ENCODE measurements at places on chromosomes 11 and 22.
A peak's percentile ranks its signal among the peaks of the same experiment; 100 is the strongest.

GRCh38 chr22:42581762-42582716 lies 28.3 kb downstream of the SERHL2 start:
- DNase-seq = peak; percentile 91

DNA sequence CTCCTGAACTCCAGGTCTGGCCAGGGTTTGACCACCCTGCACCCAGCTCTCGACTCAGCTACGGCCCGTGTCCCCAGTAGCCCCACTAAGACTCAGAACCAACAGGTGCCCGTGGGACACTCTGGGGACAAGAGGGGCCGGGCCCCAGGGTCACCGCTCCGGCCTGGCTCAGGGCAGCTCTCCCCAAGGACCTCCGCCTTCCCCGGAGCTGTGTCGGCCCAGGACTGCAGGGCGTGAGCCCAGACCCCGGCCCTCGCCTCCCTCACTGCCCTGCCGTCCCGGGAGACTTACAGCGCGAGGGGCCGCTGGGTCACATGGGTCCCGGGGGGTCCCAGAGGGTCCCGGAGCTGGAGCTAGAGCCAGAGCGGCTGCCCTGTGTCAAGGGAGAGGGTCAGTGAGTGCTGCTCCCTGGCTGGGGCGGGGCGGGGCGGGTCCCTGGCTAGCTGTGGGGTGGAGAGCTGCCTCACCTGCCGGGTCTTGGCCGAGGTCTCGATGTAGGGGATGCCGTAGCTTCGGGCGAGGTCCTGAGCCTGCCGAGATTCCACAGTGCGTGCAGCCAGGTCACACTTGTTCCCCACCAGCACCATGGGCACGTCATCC lies 2.3 kb downstream of the HRAS start:
- peak; percentile 56 for DNase-seq

GRCh38 chr11:67542971-67543370 lies 19.7 kb upstream of the CABP2 start:
- no peak for DNase-seq

DNA sequence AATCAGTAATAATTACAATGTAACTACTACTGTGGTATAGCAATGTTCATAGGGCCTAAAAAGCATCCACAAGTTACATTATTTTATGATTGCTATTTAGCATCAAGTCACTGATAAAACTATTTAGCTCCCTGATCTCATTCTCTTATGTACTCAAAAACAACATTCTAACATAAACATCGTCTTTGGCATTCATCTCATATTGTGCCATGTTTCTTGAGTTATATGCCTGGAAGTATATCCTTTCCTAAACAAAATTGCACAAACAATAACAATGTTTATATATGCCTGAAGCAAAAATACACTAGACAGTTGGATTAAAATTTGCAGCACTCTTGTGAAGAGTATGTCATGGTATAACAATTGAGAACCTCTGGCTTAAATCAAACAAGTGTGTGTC lies 34.1 kb downstream of the HORMAD2 start:
- no peak for DNase-seq

GRCh38 chr11:110929129-110929528 lies 216.9 kb upstream of the ARHGAP20 start:
- DNase-seq = no peak

DNA sequence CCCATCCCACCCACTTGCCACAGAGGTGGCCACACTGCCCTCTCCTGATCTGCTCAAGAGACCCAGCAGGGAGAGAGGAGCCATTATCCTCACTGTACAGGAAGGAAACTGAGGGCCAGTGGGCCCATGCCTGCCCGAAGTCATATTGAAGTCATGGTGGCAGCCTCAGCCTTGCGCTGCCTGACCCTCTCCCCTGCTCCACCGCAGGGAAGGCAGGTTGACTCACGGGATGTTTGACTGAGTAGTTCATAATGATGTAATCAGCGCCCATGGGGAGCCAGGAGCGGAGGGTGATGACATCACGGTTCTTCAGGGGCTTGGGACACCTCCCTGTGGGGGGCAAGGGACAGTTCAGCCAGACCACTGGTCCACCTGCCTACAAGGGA lies 6.1 kb upstream of the ARAP1 start:
- DNase-seq = peak; percentile 46

- no peak for DNase-seq
Measured at GRCh38 chr11:92765082-92765840, 204.2 kb upstream of the MTNR1B start.

GRCh38 chr11:112637076-112637475 lies 324.1 kb upstream of the NCAM1 start:
- no peak for DNase-seq

DNA sequence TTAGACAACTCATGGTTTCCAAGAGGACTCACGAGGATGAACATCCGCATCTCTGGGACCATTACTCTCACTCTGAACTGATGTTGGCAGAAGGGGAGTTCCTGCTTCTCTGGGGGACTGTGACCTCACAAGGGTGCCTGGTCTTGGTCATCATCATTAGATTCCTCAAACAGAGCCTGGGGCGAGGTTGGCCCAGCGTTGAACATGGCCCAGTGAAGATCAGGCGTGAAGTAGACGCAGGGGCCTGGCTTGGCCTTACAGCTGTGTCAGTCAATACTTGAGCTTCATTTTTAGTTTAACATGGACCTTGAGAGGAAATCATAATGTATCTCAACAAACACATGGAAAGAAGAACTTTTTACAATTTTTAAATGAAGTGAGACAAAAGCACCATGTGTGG lies 617.1 kb downstream of the BRD1 start:
- peak; percentile 0 for DNase-seq

GRCh38 chr22:50233223-50233622 lies 11.6 kb downstream of the TUBGCP6 start:
- peak; percentile 71 for DNase-seq

DNA sequence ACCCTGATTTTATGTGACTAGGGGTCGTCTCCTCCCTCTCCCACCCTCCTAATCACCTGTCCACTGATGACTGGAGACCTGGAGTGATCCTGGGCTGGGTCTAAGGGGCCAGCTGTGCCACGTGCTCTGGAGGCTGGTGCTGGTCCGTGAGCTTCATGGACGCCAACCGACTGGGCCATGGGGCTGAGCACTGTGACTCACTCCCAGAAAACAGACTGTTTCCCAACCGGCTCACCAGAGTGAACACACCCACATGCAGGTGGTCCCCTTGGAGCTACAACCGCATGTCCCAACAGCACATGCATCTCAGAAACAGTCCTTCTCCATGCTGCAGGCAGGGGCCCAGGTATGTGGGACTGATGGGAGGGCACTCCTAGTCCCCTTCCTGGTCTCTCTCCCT lies 14.0 kb upstream of the LMO1 start:
- DNase-seq = peak; percentile 25

GRCh38 chr22:35835267-35835997 lies 117.8 kb downstream of the APOL5 start:
- DNase-seq = no peak

GRCh38 chr11:43833657-43834073 lies 47.0 kb upstream of the ALKBH3 start:
- DNase-seq = peak; percentile 26

DNA sequence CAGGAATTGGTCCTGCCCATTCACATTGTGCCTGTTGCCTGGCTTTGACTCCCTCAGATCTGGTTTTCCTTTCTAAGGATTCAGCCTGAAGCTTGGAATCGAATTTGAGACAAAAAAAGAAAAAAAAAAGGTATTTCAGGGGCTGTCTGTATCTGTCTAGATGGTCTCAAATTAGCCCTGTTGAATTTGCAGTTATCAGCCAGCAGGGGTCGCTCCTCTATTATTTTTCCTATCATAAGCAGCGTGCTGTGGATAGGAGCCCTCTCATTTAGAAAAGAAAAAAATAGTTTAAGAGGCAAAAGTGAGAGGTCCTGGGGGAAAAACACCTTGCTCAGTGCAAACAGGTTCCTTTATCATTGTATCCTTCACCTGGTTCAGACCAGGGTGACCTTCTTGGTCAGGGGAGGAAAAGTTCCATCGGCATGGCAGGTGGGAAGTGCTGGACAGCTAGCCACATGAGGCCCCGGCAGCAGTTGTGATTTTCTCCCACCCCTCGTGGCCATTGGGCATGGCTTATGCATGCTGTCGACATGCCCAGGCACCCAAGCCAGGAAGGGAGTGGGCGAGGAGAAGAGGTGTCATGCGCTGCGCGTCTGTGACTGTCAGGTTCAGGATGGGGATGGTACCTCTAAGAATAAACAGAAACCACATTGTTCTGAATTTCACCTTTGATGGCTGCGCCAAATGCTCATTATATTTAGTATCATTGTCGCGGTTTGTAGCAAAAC lies 13.1 kb downstream of the OR5AK2 start:
- DNase-seq = peak; percentile 59

DNA sequence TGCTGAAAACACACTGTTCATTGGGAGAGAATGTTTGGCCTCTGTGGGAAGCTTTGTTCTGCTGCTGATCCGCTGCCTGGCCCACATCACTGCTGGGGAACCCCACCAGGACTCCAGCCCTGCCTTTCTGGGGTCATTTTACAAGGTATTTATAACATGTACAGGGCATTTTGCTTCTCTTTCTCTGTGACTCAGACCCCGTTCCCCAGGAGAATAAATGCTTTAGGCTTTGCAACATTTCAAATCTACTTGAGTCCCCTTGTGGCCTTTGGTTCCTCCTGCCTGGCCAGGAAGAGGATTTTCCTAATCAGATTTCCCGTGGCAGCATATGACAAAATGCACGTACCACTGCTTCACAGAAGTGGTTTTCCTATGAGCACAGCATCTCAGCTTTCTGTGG lies 43.0 kb downstream of the BTG4 start:
- DNase-seq = no peak

DNA sequence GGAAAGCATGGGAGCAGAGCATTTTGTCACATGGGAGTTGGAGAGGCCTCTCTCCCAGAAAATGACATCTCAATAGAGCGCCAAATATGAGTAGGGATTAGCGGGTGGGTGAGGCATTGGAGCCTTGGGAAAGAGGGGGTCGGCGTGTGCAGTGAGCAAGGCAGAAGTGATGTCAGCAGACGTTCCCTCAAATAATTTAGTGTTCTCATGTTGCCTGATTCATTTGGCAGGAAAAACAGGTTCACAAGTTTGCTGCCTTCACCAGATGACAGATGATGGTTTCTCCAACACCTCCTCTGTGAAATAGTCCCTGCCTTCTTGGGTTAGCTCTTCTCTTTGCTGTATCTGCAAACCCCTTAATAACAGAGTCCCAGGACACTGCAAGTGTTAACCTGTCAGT lies 118.5 kb upstream of the ARHGAP20 start:
- no peak for DNase-seq

GRCh38 chr11:56783448-56784041 lies 35.0 kb upstream of the OR9G4 start:
- DNase-seq = peak; percentile 54

DNA sequence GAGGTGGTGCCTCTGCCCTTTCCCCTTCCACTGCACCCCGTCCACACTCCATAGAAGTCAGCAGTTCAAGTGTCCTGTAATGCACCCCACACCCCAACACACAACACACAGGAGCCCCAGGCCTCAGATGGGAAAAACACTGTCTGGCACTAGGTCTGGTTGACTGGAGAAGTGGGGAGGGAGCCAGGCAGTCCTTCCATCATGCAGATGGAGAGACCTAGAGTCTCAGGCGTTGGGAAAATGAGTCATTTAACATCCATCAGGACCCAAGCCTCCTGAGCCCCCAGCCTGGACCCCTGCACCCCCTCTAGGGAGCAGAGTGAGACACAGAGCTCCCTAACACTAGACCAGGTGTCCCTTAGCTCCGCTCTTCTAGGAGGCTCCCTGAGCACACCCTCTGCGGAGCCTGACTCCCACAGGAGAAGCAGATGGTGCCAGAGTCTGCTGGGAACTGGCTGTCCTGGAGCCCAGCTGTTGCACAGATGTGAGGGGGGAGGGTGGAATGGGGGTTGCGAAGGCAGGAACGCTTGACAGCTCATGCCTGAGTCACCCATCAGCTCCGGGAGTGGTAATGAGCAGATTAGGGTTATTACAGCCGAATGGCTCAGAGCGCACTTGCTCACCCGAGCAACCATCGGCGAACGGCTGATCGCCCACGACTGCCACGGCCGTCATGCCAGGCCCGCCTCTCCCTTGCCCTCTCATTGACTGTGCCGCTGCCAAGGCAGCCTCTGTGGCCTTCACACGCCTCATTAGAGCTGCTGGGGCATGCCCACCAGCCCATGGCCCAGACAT lies 22.1 kb upstream of the SYT7 start:
- peak; percentile 64 for DNase-seq

DNA sequence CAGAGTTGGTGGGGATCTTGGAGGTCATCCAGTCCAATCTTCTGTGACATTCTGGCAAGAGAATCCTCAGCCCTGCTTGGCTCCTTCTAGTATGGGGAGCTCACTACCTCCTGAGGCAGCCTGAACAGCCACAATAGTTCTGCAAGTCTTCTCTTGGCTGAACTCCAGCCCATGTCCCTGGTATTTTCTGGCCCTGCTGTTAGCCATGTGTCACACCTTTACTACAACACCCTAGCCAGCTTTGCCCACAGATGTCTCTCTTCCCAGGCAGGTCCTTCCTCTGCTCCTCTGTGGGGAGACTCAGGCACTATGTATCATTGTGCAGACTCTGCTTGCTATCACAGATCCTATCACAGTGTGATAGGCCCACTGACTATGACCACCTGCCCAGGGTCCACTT lies 297.7 kb downstream of the CTTN start:
- DNase-seq = no peak

DNA sequence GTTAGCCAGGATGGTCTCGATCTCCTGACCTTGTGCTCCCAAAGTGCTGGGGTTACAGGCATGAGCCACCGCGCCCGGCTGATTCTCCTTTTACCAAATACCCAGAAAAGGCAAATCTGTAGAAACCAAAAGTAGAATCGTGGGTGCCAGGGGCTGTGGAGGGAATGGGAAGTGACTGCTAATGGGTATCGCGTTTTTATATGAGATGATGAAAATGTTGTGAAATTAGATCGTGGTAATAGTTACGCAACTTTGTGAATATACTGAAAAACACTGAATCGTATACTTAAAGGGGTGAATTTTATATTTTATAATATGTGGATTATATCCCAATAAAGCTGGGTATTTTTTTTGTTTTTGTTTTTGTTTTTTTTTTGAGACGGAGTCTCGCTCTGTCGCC lies 48.2 kb upstream of the CREB3L1 start:
- DNase-seq = no peak

GRCh38 chr11:63179432-63180041 lies 35.5 kb upstream of the SLC22A24 start:
- no peak for DNase-seq

- no peak for DNase-seq
Measured at GRCh38 chr11:121515335-121515671, 62.5 kb upstream of the SORL1-AS1 start.

GRCh38 chr11:37124384-37124783 lies 526.3 kb upstream of the RAG2 start:
- no peak for DNase-seq

GRCh38 chr11:76371170-76371569 lies 9.8 kb downstream of the THAP12 start:
- DNase-seq = no peak

GRCh38 chr11:72696866-72697700 lies 22.9 kb upstream of the PDE2A start:
- DNase-seq = no peak

- DNase-seq = peak; percentile 98
Measured at GRCh38 chr11:134068829-134069425, at the start of gene JAM3. TSS of gene JAM3 (plus strand) at chr11:134069072. CDS start at chr11:134069084, 12 bp downstream.

DNA sequence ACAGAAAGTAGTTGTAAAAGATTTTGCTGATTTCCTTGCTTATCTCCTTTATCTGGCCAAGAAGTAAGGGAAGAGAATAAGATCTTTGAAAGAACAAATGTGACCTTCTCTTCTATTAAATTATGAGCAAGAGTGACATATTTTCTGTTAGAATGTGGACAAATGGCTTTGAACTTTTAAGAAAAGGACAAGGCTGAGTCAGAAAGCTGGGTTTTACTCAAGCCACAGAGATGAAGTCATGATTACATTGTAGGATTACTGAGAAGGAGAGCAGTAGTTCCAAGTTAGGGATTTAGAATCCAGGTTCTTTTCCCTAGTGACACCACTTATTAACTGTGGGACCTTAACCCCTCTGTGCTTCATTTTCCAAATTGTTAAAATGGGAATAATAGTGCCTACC lies 13.5 kb downstream of the CCDC90B start:
- no peak for DNase-seq

Data from kidney (tissue), 22 donors.